ENCODE measurements at places on chromosomes 6 and 20.

GRCh38 chr6:150764334-150765066, 101.0 kb upstream of the MTHFD1L start:
- DNase-seq = no peak

GRCh38 chr20:15162079-15162647, 824.8 kb upstream of the FLRT3 start:
- DNase-seq = no peak

- no peak for DNase-seq
These were observed 273.6 kb downstream of the PACRG start for GRCh38 chr6:163001330-163001729.

DNA sequence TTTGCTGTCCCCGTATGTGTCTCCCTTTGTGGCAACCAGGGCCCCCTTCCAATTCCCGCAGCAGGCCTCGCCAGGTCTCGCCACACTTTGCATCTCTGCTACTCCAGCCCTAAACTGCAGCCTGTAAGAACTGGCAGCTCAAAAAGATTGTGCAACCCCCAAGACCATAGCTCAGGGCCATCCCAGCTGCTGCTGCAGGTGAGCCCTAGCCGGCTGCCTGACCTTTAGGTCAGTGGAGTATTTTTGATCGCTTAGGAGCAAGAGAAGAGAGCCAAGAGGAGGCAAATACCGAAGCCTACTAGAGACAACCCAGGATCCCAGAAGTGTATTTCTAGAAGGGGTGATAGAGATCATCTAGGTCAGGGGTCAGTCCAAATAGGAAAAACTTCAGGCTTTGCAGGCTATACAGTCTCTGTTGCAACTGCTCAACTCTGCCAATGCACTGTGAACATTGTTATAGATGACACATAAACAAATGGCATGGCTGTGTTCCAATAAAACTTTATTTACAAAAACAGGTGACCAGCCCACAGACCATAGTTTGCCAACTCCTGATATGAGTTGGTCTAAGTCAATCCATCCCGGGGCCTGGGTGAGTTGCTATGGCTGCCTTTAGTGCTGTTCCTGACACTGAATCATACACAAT, 138.4 kb downstream of the EYA2 start:
- no peak for DNase-seq

DNA sequence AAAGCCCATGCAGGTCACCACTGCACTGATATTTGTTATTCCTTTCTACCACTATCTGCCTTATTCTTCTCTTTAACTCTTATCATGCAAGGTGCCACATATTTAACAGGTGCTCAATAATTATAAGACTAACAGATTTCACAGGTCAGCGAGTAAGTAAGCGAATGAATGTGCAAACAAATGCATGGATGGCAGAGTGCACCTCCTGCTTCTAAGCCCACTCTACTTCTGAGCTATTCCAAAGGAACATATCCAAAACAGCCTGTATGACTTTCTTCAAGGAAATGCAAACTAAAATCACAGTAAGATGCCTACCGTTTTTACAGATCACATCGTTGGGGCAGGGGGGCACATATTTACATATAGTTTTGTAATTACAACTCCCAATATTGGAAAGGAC, 71.3 kb downstream of the ZMYND8 start:
- no peak for DNase-seq

DNA sequence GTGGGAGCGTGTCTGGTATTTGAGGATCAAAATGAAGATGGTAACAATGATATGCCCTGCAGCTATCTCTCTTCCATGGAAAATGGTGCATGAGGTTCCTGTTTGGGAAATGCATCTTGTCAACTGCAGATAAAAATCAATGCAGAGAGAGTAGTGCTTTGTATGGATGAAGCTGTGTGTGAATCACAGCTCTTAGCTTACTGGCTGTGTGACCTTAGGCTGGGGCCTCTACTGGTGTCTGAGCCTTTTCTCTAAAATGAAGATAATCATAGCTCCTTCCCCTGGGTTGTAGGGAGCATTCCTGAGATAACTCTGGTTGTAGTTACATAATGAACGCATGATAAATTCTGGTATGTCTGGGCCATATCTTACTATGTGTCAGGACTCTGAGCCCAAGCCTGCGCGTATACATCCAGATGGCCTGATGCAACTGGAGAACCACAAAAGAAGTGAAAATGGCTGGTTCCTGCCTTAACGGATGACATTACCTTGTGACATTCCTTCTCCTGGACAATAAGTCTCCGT, 19.6 kb downstream of the ANGPT4 start:
- DNase-seq = no peak

GRCh38 chr6:87909849-87910248, 137.8 kb upstream of the SPACA1 start:
- peak; percentile 43 for DNase-seq

DNA sequence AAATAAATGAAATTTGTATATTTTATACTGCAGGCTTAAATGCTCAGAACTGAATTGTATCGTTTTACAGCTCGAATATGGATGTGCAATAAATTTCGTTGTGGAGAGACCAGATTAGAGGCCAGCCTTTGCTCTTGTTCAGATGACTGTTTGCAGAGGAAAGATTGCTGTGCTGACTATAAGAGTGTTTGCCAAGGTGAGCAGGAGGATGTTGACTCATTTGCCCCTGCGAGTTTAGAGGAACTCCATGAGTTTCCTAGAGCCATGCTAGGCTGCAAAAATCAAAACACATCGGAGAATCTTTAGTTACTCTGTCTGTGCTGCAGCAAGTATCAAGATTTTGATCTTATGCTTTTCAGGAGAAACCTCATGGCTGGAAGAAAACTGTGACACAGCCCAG, 15.4 kb downstream of the ENPP3 start:
- no peak for DNase-seq

- DNase-seq = no peak
These were observed 218.5 kb downstream of the SIM1 start for GRCh38 chr6:100246206-100246605.

DNA sequence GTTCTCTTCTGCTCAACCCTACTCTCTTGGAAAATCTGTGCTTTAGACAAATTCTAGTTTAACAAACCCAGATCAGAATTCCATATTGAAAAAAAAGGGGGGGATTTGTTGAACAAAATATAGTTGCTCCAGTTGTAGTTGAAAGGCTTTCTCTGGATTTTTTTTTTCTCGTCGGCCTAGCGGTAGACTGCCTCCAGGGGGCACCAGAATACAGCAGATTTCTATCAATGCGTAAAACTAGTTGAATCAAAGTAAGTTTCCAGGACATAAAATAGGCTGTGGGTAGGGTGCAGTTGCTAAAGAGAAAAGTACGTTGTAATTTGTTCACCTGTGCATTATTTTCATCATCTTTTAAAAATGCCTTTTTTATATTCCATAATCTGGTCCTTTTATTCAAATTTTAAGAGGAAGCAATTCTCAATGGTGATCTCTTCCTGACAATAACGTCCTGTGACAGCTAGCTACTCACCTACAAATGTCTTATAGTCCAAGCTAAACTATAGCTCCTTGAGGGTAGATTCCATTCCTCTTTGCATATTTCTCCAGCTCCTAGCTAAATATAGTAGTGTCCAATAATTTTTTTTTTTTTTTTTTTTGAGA, 105.4 kb downstream of the PERP start:
- peak; percentile 18 for DNase-seq

- DNase-seq = no peak
These were observed 117.6 kb upstream of the PHACTR1 start for GRCh38 chr6:12598919-12599318.

- DNase-seq = no peak
These were observed 62.2 kb upstream of the CLDN20 start for GRCh38 chr6:155201461-155202226.

DNA sequence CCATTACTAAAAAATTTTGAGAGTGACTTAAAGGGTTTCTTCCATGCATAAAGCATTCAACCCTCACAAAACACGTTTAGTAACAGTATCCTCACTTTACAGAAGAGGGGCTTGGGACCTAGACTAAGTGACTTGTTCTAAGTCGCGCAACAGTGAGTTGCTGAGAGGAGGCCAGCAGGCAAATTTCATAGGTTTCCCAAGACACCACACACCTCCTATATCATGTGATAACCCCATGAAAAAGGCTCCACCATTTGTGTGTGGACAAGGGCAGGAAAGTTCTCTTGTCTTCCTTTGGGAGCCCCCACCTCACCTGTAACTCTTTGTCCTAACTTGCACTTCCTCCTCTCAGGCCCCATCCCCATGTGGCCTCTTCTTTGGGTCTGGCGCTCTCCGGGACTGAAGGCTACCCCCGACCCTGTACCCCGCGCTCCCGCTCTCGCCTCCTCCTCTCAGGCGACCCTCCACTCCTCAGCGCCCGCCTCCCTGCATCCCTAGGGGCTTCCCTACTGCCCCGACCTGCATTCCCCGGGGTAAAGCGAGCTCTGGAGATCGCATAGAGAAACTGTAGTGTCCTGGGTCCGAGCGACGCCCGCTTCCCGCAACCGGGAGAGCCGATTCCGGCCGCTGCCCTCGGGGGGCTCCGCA, 392 bp downstream of the PSMB8 start:
- DNase-seq = no peak

DNA sequence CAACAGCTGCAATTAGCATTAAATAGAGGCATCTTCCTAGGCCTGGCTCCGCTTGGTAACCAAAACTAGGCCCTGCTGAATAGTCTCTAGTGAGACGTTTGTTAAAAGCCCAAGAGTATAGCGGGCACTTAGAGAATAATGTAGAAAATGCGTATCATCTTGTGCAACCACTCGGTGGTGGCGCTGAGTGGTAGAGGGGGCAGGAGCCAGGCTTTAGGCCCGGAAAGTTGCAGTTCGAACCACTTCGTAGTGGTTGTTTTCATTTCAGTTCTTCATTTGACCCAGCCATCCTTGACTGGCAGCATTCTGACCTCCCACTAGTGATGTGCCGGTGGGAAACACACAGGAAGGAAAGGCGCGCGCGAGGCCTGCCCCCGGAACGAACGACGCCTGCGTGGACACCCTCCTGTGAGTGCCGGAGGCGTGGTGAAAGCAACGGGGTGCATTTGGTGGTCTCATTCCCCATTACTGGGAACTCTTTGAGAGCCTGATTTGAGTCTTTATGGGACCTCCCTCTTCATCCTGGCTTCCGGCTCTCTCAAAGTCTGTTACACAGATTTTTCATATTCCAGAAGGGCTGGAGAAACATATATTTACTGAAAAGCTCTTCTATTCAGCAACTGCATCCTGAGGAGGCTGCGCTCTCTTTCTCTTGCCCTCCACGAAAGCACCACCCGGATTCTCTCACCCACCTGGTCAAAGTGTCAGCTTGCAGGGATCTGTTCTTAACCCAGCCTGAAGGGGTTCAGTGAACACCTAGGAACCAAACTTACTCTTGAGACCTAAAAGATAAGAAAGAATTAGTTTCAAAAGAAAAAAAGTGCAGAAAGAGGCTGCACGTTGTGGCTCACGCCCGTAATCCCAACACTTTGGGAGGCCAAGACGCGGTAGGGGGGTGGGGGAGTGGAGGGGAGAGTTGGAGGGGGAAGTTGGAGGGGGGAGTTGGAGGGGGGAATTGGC, 18.2 kb downstream of the GPX5 start:
- DNase-seq = no peak

DNA sequence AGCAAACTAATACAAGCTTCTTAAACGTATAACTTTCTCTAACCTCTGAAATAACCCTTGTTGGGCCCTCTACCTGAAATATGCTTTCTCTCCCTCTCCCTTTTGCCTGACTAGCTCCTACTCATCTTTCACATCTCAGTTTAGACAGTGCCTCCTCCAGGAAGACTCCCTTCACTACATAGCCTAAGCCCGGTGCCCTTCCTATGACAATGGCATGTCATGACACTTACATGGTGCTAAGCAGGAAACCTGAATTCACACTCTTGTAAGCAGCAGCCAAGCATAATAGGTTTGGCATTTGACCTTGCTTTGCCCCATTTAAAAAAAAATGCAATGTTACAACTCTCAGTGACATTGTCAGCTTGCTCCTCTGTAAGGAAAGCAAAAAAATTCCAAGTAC, 33.1 kb upstream of the FBXL4 start:
- DNase-seq = no peak

DNA sequence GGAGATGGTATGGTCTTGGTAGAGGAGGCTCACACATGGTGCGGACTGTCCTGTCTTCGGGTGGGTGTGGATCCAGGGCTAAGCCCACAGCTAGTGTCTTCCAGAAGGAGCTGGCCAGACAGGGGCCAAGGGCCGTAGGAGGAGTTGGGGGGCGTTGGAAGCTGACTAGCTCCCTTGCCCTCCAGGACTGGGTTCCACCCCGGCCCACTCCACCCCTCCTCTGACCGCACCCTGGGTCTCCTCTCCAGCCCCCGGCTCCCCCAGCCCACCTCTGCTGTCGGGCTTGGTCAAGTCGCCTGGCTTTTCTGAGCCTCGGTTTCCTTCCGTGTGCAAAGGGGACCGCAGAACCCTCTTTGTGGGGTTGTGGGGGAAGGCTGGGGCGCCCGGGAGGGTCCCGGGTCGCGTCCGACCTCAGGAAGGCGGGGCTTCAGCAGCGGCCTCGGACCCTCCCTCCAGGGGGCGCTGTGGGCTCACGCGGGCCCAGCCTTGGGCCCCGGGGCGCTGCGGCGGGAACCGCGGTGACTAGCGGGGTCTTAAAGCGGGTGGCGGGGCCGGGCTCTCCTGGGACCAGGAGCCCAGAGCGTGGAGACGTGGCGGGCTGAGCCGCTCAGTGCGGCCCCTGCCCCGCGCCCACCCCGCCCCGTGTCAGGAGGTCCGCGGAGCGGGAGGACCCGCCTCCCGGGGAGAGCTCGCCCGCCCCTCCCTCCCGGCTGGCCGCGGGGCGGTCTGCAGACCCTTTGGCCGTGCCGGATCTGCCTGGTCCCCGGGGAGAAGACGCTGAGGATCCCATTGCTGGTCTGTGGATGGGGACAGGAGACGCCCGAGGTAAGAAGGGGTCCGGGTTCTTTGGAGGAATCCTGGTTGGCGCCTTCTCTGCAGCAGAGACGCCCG, 5.4 kb downstream of the NPBWR2 start:
- DNase-seq = peak; percentile 50

GRCh38 chr6:56710967-56711366, 68.3 kb upstream of the DST start:
- DNase-seq = no peak

- DNase-seq = no peak
These were observed 83.9 kb upstream of the CEP85L start for GRCh38 chr6:118735320-118735719.

DNA sequence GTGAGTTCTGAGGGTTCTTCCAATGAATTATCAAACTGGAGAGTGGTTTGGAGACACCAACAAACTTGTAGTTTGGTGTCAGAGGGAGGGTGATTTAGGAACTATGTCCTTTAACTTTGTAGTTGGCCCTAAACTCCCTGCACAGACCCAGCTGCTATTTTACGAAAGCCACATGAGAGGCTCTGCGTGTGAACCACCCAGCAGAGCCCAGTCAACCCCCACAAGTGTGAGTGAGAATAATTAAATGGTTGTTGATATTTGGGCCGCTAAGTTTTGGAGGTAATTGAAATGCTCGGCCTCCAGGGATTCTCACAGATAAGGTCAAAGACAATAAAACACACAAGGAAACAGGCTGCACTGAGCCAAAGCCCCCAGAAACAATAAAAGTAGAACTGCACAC, 6.9 kb upstream of the VAPB start:
- DNase-seq = no peak

- no peak for DNase-seq
These were observed 185.8 kb upstream of the MAN1A1 start for GRCh38 chr6:119535332-119535731.

DNA sequence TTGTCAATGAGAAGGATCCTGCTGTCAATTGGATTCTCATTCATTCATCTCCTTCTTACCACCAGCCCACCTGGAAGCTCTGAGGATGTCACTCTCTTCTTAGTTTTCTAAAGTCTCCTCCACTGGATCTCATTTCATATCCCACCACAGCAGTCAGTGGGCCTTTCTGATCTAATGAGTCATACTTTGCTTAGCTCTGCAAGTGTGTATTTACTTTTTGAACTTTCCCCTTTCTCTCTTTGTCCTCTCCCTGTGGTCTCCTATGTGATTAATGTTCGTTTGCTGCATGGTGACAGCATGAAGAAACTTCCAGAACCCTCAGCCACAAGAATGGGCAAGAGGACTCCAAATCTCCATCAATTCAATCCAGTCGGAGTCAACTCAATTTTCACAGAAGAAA, 63.6 kb upstream of the SYNDIG1 start:
- DNase-seq = no peak
